ENCODE measurements at places on chromosomes 12 and 14. TPM values are rescaled to one million over a fixed set of nuclear protein-coding genes. Genes with fewer than 3 reads are reported as not detected.

GRCh38 chr12:49208676-49209075 is 19.8 kb upstream of the TUBA1A start:
- no peak for DNase-seq

- DNase-seq: no peak
Measured at GRCh38 chr14:71619472-71619871, 312.8 kb upstream of the RGS6 start.

GRCh38 chr12:100127766-100128511 is 14.7 kb downstream of the BLTP3B start:
- DNase-seq: no peak

DNA sequence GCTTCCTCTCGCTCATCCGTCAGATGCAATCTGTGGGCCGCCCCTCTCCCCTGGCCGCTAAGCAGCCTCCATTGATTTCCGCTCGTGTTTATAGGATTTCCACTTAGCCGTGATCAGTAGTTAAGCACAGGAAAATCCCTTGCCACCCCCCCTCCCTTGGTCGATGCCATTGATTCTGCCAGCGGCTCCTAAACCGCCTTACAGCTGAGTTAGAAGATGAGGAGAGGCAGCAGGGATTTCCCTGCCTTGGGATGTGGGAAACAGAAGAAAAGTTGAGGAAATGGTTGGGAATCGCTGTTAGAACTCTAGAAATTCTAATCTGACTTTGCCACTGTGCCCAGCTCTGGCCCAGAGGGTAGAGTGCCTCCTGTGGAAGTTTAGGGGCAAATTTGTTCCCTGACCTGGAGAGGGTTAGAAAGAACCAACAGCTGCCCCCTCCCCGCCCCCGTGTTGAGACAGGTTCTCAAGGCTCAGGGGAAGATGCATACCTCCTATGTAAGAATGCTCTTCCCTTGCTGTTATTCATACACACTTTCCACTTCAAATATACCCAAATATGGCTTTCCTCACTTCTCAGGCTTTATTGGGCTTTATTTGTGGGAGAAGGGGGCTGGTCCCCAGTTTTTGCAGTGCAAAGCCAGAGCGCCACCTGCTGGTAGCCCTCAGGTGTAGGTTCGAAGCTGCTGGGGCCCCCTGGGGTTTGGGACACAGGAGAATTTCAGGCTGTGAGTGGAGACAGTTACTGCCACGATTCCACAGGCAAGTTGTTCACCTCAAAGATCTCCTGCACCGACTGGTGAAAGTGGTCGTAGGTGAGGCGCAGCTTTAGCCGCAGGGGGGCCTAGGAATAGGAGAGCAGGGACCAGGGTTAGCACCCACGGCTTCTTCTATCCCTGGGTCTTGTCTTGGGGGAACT is 3.2 kb downstream of the THTPA start:
- DNase-seq: no peak

GRCh38 chr14:89855961-89856656 is 98.4 kb downstream of the EFCAB11 start:
- DNase-seq: no peak

DNA sequence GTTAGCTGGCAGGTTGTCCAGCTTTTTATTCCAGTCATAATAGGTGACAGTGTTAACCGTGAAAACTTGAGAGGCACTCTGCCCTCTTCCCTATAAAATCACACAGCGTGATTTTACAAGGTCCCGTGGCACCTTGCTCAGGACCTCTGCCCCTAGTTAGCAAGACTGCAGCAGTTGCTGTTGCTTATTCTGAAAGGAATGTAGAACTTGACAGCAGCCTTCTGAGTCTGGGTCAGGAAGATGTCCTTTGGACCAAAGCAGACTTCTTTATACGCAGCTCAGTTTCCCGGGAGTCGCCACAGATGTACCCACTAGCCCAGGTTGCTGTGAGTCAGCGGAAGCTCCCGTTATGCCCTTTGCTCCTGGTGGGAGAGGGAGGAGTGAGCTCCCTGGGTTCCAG is 13.2 kb downstream of the PRKAB1 start:
- no peak for DNase-seq

DNA sequence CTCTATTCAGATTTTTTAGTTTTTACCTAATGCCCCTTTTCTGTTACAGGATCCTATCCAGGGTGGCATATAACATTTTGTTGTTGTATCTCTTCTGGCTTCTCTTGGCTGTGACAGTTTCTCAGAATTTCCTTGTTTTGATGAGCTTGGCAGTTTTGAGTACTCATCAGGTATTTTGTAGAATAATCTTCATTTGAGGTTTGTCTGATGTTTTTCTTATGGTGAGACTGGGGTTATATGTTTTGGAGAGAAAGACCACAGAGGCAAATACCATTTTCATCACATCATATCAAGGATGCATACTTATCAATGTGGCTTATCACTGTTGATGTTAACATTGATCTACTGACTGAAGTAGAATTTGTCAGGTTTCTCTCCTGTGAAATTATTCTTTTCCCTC is 14.0 kb upstream of the LYZ start:
- no peak for DNase-seq

- no peak for DNase-seq
Measured at GRCh38 chr12:124203176-124203575, 91.7 kb upstream of the RFLNA start.

DNA sequence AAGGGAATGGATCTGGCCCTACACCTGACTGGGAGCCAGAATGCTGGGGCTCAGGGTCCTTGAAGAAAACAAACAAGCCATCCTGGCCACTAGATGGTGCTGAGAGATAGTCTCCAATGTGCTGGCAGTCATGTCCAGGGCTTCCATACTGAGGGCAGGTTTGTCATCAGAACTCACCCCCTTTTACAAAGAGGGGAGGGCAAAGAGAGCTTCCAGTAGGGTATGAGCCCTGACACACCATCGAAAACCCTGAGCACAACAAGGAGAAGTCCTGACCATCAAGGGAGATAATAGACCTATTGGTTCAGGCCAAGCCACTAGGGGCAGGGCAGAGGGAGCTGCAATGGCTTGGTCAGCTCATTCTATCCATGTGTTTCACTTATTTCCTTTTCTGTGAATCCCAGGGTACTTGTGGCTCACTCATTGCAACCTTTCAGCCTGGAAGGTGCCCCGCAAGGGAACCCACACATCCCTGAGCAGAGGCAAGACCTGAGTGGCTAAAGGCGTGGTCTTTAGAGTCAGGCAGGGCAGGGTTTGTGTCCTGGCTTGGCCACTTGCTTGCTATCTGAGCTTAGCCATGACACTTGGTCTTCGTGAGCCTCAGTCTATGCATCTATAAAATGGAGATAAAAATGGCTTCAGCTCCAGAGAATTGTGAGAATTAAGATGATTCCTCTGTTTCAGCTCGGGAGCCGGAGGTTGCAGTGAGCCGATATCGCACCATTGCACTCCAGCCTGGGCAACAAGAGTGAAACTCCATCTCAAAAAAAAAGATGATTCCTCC is 6.2 kb upstream of the PLEKHH1 start:
- DNase-seq: no peak

- no peak for DNase-seq
Measured at GRCh38 chr12:97556302-97556779, 93.7 kb downstream of the RMST start.

- no peak for DNase-seq
Measured at GRCh38 chr12:113093409-113094101, 37.0 kb downstream of the DTX1 start.

- no peak for DNase-seq
Measured at GRCh38 chr14:51627313-51627712, 24.4 kb upstream of the FRMD6 start.

DNA sequence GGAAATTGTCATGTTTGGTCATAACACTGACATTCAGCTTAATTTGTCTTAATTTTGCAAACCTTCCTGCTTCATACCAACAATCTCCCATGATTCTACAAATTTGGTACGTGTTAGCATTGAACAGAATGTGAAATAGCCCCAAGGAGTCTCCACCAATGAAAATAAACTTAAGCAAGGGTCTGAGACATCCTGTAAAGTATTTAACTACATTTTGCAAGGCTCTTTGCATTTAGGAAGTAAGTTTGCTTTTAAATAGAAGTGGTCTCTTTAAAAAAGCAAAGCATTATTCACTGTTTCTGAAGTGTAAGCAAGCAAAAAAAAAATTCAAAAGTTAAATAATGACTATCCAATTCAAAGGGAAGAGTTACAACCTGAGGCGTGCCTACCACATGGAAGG is 79.9 kb downstream of the WASHC3 start:
- DNase-seq: no peak

GRCh38 chr12:26554332-26554731 is 278.7 kb downstream of the ITPR2 start:
- no peak for DNase-seq

- no peak for DNase-seq
Measured at GRCh38 chr12:75526655-75527511, 15.5 kb upstream of the KRR1 start.

GRCh38 chr12:33794954-33795353 is 227.3 kb upstream of the ALG10 start:
- DNase-seq: no peak

- no peak for DNase-seq
Measured at GRCh38 chr12:13811061-13811460, 170.3 kb downstream of the GRIN2B start.

- no peak for DNase-seq
Measured at GRCh38 chr12:120489018-120489417, 6.9 kb upstream of the DYNLL1 start.

DNA sequence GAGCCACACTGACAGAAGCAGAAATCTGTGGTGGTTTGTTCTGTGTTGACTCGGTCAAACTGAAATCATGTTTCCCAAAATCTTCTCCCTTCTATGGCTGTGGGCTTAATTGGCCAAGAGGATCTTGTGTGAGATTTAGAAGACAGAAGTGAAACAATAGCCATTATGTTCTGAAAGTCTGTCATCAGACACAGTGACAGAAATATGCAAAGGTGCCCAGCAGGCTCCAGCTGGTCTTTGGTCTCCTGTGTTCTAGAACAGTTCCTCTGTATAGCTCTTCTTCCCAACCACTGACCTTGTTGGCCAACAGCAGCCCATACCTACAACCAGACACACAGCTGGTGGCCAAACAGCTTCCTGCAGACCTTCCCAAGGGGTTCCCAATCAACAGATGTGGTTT is 25.0 kb upstream of the COCH start:
- no peak for DNase-seq

Gene SERPINA5
- 5.1 TPM for total RNA-seq

Gene GAS2L3
- total RNA-seq: 4.0 TPM

Gene SLC5A8
- not detected for total RNA-seq

Gene AQP2
- not detected for total RNA-seq

Gene SLC10A1
- total RNA-seq: not detected

Gene CD163
- 213 TPM for total RNA-seq

Gene LRP1
- total RNA-seq: 203 TPM

Gene RNASE1
- total RNA-seq: 405 TPM

Gene PTPRO
- 5.0 TPM for total RNA-seq

Gene SGPP1
- total RNA-seq: 26.8 TPM

Gene OR4N2
- not detected for total RNA-seq

Data from esophagus muscularis mucosa (tissue), 4 donors.